HFFc6 (cell line): ENCODE measurements at places on chromosomes 1 and 21.

DNA sequence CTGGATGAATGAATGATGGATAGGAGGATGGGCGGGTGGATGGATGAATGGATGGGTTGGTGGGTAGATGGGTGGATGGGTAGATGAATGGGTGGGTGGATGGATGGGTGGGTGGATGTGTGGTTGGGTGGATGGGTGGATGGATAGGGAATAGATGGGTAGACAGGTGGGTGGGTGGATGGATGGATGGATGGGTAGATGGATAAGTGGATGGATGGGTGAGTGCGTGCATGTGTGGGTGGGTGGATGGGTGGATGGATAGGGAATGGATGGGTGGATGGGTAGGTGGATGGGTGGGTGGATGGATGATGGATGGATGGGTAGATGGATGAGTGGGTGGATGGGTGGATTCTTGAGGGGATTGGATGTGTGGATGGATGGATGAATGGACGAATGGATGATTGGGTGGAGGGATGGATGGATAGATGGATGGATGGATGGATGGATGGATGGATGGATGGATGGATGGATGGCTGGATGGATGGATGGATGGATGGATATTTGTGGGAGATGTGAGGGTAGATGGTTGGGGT lies 68.7 kb downstream of the SDC3 start:
- H3K4me1 ChIP-seq, result no peaks in the 10 kb centered on the region
- no peak overlapping the region for H3K27ac ChIP-seq
- H3K4me3 ChIP-seq, result no peak overlapping the region
- H3K36me3 ChIP-seq, result no peaks in the 10 kb centered on the region

- no peak for DNase-seq
- no peak overlapping the region for H3K4me3 ChIP-seq
- H3K27ac ChIP-seq, result no peak overlapping the region
- H3K4me1 ChIP-seq, result no peaks in the 10 kb centered on the region
- H3K36me3 ChIP-seq, result no peaks in the 10 kb centered on the region
These were observed 185.4 kb downstream of the ZSCAN20 start for GRCh38 chr1:33657833-33658232.

- H3K27me3 ChIP-seq, result peaks cover 3% of the 10 kb centered on the region
- H3K27ac ChIP-seq, result no peak overlapping the region
- H3K4me1 ChIP-seq, result peaks cover 8% of the 10 kb centered on the region
- no peak overlapping the region for H3K4me3 ChIP-seq
These were observed 214.9 kb downstream of the TOMM20 start for GRCh38 chr1:234913771-234914170.

DNA sequence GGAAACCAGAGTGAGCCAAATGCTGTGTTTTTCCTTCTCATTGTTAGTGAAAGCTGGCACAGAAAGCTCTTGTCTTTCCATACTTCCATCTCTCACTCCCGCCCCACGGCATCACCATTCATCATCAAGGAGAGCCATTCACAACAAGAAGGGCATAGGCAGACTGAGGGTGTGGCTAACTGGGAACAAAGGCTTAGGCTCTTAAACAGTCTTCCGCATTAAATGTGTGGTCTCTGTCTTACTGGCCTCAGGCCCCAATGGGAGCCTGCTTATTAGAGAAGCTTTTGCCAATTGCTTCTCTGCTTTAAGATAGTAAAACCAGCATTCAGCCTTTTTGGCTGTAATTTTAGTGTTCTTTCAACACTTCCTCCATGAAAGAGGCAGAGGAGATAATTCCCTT lies 51.4 kb downstream of the TNFSF18 start:
- no peaks in the 10 kb centered on the region; the same call in none of the 2 replicates for H3K27me3 ChIP-seq
- H3K4me1 ChIP-seq, result peaks cover 53% of the 10 kb centered on the region
- H3K36me3 ChIP-seq, result peaks cover 60% of the 10 kb centered on the region
- no peak overlapping the region for H3K4me3 ChIP-seq
- no peak overlapping the region for H3K27ac ChIP-seq
- no peak for DNase-seq

DNA sequence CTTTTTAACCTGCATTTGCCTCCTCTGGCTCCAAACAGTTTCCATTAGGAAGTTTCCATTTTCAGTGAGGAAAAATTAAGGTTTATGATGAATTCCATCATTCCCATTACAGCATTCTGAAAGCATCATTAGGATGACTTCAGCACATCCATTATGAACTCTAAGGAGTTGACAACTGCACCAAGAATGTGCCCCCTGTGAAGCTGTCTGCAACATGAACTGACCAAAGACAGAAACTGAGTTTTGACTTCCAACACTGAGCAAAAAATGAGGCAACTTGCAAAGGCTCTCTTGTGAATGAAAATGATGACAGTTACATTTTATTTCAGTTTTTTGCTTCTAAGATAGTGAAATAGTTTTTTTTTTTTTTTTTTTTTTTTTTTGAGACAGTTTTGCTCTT lies 18.3 kb upstream of the KCNE1 start:
- peaks cover 18% of the 10 kb centered on the region for H3K36me3 ChIP-seq
- H3K4me1 ChIP-seq, result peaks cover 59% of the 10 kb centered on the region
- no peaks in the 10 kb centered on the region; the same call in 1 of the 2 replicates for H3K27me3 ChIP-seq
- peak; percentile 59 for DNase-seq
- H3K4me3 ChIP-seq, result no peak overlapping the region
- peak overlapping the region; percentile 72 for H3K27ac ChIP-seq

DNA sequence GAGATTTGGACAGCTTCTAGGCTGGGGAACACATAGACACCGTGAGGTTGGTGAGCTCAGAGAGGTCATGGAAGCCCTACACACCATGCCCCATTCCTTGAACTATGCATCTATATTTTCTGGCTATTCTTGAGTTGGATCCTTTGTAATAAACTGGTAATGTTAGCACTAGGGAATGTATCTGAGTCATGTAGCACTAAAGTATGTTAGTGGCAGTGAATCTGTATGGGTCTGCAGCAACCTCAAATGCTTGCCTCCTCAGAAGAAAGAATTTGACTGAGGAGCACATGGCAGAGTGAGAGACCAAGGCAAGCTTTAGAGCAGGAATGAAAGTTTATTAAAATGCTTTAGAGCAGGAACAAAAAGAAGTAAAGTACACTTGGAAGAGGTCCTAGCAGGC lies 43.7 kb upstream of the LRRC7 start:
- no peak for DNase-seq
- no peak overlapping the region for H3K27ac ChIP-seq
- no peaks in the 10 kb centered on the region; the same call in 1 of the 2 replicates for H3K27me3 ChIP-seq
- no peaks in the 10 kb centered on the region for H3K4me1 ChIP-seq

DNA sequence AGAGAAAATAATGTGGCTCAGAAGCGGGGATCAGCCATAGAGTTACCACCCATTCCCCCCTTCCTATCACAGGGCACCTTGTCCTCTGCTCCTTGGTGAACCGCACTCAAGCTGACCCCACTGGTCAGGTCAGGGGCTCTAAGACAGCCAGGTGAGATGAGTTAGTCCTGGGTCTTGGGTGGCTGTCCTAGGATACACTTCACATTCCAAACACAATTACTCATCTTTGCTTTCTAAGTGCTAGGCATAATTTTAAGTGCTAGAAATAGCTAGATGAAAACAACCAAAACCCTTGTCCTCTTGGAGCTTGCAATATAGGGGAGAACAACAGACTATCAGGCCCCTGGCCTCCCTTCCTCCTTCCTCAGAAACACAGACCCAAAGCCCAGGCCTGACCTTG lies 7.8 kb upstream of the MUTYH start:
- H3K4me1 ChIP-seq, result peaks cover 22% of the 10 kb centered on the region
- peak overlapping the region; percentile 3; the same call in 1 of the 2 replicates for H3K4me3 ChIP-seq
- no peaks in the 10 kb centered on the region for H3K27me3 ChIP-seq
- H3K36me3 ChIP-seq, result peaks cover 11% of the 10 kb centered on the region
- peak; percentile 33 for DNase-seq
